NCI-H510A (cell line): ENCODE measurements at places on chromosomes 4 and X.

- DNase-seq, result no peak
Measured at GRCh38 chr4:79764120-79764519, 308.9 kb downstream of the ANTXR2 start.

- no peak for DNase-seq
Measured at GRCh38 chr4:185911556-185912064, 99.6 kb upstream of the SORBS2 start.

- no peak for DNase-seq
Measured at GRCh38 chr4:27966664-27967063, 1106.0 kb downstream of the STIM2 start.

GRCh38 chrX:118346258-118347094 is 570 bp downstream of the WDR44 start:
- DNase-seq, result peak; percentile 46

DNA sequence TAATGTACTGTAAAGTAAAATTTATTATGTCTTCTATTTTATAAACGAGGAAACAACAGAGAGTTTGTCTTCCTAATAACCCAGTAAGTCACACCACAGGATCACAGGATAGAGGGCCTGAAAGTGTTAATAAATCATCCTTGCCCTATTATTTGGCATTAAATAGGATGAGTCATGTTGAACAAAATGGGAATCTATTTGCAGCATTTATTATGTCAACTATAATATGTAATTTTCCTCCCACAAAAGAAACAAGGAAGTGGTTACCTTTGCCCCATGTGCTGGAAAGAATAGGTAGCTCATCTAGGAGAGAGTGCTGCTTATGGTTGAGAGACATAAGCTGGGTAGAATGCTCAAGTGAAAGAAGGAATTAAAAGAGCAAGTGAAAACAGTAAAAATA is 237.6 kb upstream of the NDST3 start:
- no peak for DNase-seq

DNA sequence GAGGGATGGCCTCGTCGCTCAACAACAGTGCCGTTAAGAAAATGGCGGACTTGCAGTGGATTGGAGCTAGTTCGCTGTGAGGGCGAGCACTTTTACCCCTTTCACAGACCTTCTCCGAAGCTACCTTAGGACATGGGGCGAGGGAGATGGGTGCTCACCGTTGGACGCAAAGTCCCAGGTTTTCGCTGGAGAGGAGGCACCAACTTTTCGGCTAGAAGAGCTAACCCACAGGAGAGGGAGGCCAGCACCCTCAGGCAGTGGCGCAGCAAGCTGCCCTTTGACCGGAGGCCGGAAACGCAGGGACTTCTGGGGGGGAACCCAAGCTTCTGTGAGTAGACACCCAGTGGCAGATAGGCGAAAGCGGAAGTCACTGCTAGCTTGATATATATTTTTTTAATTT is 93.1 kb upstream of the IL13RA1 start:
- no peak for DNase-seq

- no peak for DNase-seq
Measured at GRCh38 chrX:111581086-111581485, 69.6 kb downstream of the SERTM2 start.

GRCh38 chr4:7863911-7864681 is 75.6 kb downstream of the AFAP1 start:
- no peak for DNase-seq

- DNase-seq, result no peak
Measured at GRCh38 chrX:80485543-80485942, 65.3 kb downstream of the TENT5D start.

DNA sequence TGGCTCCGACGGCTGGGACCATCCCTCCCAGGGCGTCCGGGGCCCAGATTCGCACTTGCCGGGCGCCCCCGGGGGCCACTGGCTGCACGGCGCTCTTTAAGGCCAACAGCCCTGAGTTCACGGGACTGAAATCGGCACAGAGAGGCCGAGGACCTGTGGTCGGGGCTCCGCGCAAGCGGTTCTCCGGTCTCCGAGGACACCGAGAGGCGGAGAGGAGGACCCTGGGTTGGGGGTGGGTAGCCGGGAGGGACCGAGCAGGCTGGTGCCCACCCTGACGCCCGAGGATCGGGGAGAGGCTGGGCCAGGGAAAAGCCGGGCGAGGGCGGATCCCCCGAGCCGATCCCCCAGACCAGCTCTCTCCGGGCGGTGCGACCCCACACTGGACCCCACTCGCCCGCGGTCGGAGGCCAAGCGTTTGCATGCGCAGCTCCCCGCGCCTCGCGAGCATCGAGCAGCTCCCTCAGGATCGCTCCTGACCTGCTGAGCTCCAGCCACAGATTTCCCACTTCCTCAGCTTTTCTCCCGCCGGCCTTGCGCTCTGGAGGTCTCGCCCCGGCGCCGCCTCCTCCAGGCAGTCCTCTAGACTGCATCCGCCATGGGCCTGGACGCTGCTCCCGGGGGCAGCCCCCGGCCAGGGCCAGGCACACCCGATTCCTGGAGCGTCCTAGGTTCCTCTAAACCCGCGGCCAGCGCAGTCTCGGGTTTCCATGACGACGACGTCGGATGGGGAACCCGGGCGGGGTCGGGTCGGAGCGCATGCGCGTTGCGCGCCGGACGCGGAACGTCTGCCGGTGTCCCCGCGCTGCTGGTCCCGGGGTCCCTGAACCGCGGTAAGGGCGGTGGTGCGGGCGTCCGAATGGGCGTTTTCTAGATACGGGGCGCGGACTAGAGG is 17.6 kb upstream of the NAT8L start:
- no peak for DNase-seq

GRCh38 chr4:127479031-127479622 is 153.6 kb upstream of the INTU start:
- no peak for DNase-seq

GRCh38 chrX:68889249-68889648 is 60.4 kb downstream of the EFNB1 start:
- no peak for DNase-seq

- DNase-seq, result no peak
Measured at GRCh38 chr4:175531405-175532091, 280.5 kb downstream of the GPM6A start.

DNA sequence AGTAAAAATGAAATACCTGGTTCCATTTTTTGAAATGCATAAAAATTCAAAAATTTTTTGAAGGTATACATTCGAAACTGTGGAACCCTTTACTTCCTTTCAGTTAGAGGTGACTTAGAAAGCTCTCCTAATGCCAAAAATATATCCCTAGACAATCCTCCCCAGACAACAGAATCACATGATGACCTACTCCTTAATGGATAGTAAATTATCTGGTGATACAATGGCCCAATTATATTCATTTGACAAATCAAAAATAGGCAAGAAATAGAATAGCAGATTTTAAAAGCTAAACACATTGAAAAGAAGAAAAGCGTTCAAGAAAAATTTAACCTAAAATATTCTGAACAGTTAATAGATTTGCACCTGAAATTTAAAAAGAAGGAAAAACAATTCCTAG is 3.5 kb upstream of the UGT2A2 start:
- no peak for DNase-seq

DNA sequence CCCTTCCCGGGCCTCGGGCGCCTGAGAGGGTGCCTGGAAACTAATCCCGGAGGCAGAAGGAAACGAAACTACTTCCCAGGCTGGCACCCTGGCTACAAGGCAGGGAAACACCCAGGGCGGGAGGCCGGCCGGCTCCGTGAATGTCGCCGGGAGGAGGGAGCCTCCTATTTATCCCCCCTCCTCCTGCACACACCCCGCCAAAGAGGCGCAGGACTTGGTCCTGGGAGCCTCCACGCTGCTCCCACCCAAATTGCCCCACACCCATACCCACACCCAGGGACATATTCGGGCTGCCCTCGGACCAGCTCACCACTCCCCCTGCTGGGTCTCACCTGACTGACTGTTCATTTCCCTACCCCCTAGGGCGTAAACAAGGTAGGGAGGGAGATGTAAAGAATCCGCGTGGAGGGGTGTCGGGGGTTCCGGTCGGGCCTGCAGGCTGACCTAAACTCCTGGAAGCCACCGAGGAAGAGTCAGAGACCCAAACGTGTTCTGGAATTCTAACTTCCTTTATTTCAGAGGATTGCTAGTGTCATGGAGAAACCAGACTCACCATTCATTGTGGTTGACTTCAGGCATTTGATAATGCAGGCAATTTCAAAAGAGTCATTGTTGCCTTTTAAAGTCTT is at the start of gene BTC:
Gene BTC (minus strand): TSS at position 142 of the 629 bp plus-strand sequence. CDS start 198 bp downstream, outside the sequence.
- peak; percentile 68 for DNase-seq

DNA sequence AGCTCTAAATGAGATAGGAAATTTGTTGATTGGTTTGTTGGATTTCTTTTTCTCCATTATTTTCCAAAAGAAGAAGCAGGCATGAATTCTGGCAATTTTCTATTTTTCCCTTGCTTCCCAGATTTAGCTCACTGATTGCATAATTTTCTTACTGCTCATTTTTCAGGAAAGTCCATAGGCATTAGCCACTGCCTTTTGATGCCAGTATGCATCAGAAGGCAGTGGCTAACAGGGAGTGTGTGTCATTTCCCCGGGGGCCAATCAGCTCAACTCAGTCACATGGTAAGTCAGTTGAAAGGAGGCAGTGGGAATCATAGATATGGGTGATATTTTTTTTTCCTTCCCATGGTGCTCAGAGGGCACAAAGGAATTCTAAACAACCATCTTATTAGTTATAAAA is 156.7 kb downstream of the TRIML1 start:
- no peak for DNase-seq

GRCh38 chr4:100839712-100840111 is 321.9 kb upstream of the EMCN start:
- DNase-seq, result no peak

DNA sequence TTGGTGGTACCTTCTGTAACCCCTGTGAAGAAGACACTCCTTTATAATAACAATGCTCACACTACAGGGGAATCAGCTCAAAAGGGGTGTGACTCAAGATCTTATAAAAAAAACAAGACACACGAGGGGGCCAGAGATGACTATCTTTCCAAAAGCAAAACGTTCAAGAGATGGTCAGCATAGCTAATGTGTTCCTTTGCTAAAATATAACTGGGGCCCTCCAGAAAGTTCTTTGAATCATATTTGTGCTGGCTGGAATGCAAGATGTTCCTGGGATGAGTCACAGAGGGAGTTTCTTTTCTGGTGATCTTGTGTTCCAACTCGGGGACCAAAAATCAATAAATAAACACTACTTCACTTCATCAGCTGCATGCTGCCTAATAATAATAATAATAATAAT is 46.5 kb downstream of the RAI2 start:
- no peak for DNase-seq

GRCh38 chrX:75989806-75990590 is 182.9 kb upstream of the PBDC1 start:
- no peak for DNase-seq

DNA sequence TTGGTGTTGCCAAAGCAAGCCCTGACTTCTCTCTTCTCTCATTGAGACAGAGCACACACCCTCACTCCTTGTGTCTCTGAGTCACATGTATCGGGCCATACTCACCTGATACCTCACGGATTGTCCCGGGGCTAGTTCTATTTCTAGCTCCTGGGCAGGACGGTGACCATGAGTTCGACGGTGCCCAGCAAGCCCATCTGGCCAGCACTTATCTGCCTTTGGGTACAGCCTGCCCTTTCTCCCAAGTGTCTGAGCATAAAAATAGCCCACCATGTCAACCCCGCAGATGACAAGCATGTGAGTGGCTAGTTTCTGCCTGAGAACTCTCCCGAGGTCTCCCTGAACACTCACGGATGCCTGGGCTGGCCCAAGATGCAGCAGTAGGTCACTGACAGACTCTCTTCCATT is 158.5 kb downstream of the DHRSX start:
- DNase-seq, result no peak

GRCh38 chr4:84878546-84878945 is 87.9 kb downstream of the WDFY3 start:
- no peak for DNase-seq

- DNase-seq, result no peak
Measured at GRCh38 chrX:108033890-108034289, 11.0 kb upstream of the VSIG1 start.

GRCh38 chrX:108167211-108167872 is 75.8 kb downstream of the ATG4A start:
- DNase-seq, result no peak

- no peak for DNase-seq
Measured at GRCh38 chr4:74501579-74501978, 56.6 kb downstream of the AREG start.

DNA sequence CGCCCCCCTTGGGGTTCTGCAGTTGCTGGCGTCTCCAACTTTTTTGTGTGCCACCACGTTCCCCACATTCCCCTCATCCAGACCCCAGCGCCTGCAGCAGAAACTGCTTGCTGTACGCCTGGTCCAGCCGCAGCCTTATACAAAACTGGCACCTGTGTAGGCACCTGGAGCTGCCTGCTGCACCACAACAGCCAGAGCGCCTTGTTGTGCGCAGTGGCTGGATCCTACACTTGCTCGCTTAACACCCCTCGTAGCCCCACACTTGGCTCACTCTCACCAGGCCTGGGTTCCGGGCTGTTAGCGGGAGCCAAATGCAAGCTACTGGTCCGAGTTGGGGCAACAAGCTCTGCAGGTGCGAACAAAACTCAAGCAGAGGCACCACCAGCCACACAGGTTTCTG is 136.8 kb downstream of the TECRL start:
- no peak for DNase-seq

GRCh38 chrX:98548519-98548918 is 1664.8 kb downstream of the RPA4 start:
- no peak for DNase-seq

DNA sequence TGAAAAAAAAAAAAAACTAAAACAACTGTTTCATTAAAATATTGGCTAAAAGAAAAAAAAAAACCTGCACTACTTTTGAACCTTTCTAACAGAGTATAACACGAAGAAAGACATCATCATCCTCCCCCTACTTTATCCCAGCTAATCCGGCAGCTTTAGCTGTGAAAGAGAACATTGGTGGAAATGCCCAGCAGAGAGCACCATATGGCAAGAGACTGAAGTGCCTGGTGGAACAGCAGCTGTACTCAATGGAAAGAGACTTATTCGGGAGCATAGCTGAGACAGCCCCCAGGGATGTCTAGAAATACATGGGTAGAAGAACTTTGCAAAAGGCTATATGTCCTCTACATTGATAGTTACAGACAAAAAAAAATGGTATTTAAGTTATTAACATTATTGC is 30.3 kb downstream of the STPG2 start:
- DNase-seq, result peak; percentile 0

- no peak for DNase-seq
Measured at GRCh38 chr4:24730256-24731001, 64.9 kb upstream of the SOD3 start.

- DNase-seq, result no peak
Measured at GRCh38 chr4:37562592-37562991, 123.6 kb downstream of the RELL1 start.

DNA sequence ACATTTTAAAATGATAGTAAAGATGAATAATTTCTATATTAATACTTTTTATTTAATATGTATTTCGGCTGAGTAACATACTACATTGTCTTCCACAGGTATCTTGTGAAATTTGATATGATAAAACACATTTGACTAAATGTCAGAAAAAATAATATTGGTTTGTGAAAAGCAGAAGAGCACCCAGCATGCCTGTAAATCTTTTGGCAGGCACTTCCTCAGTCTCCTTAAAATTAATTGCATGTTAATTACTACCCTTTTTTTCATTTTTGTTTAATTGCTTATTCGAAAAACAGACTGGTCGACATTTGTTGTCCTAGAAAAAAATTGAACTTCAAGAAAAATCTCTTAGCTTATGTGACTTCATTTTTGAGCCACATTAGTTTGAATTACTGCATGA is 40.6 kb downstream of the CLCN3 start:
- no peak for DNase-seq
